ENCODE measurements at places on chromosomes 16 and 17. TPM values are rescaled to one million over a fixed set of nuclear protein-coding genes. Genes with fewer than 3 reads are reported as not detected.

The ELMO3 gene
- 0.90 TPM for total RNA-seq

The TMEM238L gene
- total RNA-seq = not detected

The BICDL2 gene
- 0.24 TPM for total RNA-seq

The SLC16A13 gene
- 0.64 TPM for total RNA-seq

- peak; percentile 42 for DNase-seq
These were observed 98.6 kb downstream of the USP22 start for GRCh38 chr17:20944014-20944865.

The FBXL16 gene
- 7.3 TPM for total RNA-seq

DNA sequence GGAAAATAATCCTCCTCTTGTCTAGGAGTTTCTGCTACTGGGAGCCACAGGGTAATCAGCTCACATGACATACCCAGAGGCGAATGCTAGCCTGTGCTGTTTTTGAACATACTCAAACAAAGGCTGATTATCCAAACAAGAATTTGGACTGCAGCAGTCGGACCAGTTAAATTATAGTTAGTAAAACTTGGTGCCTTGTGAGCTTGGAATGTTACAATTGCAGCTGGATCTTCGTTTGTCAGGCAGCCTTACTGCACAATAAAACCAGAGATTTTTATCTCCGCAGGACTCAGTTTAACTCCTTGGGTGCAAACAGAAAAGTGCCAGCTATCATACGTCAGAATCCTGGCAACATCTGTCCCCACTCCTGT is 163.8 kb upstream of the TBX2 start:
- peak; percentile 99 for DNase-seq

GRCh38 chr16:77949445-77949844 is 72.9 kb upstream of the CLEC3A start:
- no peak for DNase-seq

DNA sequence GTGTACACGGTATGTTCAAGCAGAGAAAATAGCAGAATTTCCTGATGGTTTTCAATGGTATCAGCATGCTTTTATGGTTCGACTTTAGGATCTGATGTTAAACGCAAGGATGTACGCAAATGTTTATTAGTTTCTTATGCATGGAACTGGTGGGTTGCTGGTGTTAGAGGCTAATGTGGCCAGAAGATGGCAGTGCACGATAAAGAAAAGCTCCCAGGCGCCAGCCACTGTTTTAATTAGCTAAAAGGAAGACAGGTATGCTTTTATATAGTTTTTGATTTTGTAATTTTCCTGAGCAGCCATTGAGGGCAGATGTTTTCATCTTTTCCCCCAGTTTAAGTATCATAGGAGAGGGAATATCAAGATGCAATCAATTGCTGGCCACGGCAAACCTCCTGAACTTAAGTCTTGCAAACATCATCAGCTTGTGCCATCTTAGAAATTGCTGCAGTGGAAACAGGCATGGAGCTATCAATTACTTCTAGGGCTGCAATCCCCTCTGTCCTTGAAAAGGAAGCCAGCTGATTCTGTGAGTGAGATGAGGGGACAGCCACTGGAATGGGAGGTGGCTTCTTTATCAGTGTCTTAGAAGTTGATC is 648.5 kb upstream of the RBFOX1 start:
- DNase-seq = peak; percentile 37

The CDRT15L2 gene
- total RNA-seq = not detected

DNA sequence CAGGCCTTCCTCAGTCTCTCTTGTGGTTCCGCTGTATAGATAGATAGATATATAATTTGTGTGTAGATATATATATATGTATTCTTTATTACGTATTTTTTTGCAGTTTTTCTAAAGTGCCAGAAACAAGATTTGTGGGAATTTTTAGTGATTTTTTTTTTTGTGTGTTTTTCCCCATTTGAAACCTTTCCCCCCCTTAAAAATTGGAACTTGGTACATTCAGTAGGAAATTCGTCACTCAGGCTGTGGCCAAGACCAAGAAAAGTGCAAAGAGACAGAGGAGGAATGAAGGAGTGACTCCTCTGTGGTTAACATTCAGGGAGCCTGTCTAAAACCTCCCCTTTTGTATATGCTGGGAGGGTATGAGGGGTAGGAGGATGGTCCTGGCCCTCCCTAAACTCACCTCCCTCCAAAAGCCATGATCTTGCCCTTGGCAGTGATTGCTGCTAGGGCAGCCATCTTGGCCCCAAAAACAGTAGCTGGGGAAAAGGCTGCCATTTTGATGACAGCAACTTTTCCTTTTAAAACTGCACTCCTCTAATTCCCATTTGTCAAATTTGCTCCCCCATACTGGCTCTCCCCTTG is 15.2 kb downstream of the CHRNB1 start:
- no peak for DNase-seq

GRCh38 chr16:51359141-51359955 is 208.3 kb upstream of the SALL1 start:
- no peak for DNase-seq

GRCh38 chr17:80646328-80646727 is 101.7 kb downstream of the RPTOR start:
- no peak for DNase-seq

The BAIAP3 gene
- 1.2 TPM for total RNA-seq

DNA sequence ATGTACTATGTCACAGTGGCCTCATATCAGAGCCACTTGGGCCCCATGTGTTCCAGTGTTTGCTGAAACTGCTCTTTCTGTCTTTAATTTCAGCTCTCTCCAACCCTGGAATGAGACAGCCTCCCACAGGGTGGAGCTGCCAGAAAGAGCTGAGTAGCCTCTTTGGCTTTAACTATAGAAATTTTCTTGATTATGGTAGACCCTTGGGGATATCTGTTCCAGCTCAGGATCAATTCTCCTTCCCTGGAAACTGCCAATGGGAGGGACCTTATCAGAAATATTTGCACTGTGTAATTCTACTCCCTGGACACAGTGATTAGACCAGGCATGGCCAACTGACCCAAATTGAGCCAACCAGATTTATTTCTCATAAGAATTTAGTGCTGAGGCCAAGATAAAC is 39.0 kb upstream of the KDM8 start:
- DNase-seq = no peak

The TBC1D16 gene
- 1,023 TPM for total RNA-seq

- DNase-seq = no peak
These were observed 8.4 kb upstream of the CNTNAP4 start for GRCh38 chr16:76268824-76269223.

The ST6GALNAC1 gene
- 0.79 TPM for total RNA-seq

GRCh38 chr17:29667969-29668368 is 45.3 kb upstream of the CORO6 start:
- no peak for DNase-seq

The AMZ2 gene
- total RNA-seq = 235 TPM

Measured in SK-MEL-5 (cell line).